ENCODE measurements at places on chromosomes 6 and 20. TPM values are rescaled to one million over a fixed set of nuclear protein-coding genes. Genes with fewer than 3 reads are reported as not detected.

The BTN1A1 gene
- total RNA-seq, result not detected

The HLA-DPA1 gene
- not detected for total RNA-seq

The ZNF451 gene
- 64.4 TPM for total RNA-seq

DNA sequence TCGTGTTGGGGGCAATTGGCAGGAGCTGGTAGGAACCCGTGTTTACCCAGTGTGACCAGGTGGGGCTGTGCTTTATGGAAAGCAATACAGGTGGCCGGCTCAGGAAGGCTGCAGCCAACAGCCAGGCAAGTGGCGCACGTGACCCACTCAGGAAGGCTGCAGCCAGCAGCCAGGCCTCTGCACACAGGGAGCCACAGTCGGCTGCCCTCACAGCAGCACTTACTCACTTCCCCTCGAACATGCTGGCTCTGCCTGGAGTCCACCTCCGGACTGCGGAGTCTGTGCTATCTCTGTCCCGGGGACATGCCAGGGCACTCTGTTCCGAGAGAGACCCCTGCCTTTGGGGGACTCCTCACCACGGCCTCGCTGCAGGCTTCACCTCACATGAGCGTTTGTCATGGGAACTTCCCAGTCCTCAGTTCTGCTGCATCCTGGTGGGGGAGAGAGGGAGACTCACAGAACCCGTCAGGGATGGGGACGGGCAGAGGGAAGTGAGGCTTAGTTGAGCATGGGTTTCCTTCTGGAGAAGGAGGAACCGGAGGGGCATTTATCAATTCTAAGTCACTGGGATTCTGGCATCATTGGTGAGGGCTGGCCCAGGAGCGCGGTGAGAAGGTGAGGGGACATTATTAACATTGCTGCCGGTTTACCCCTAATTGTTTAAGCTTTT, 76.8 kb downstream of the TTLL2 start:
- DNase-seq, result no peak

DNA sequence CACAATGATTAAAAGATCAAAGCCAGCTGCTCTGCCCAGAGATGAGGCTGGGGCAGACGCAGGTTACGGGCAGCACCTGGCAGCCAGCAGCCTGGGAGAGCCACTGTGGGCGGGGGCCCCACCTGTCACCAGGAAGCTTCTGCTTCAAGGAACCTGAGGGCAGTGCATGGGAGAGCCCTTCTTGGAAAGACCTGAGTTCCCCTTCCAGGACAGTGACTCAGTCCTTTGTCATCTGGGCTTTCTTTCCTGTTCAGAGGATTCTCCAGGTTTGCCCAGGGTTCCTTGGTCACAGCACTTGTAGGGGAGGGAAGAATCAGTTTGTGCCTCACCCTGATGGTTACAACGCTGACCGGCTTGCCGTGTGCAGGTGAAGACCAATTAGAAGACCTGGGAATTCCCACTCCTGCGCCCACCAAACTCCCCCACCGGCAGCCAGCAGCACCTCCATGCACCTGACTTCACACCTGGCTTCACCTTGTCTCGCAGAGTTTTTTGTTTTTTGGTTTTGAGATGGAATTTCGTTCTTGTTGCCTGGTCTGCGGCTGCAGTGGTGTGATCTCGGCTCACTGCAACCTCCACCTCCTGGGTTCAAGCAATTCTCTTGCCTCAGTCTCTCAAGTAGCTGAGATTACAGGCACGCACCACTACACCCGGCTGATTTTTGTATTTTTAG, 2.0 kb downstream of the ZBP1 start:
- DNase-seq, result no peak

DNA sequence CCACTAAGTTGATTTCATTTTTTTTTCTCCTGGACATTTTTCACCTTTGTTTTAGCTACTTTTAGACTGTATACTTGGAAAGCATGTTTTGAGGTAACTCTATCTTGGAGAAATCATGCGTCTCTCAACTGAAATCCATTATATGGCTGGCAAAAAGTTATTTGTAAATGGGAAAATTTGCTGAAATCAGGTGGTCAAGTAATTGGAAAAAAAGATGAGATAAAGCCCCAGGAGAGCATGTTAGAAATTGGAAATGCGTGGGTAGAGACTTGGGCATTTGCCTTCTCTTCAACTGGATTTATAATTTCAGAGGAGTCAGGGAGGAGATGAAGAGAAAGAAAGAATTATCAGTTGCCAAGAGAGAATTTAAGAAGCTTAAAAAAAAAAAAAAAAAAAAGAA, 217.1 kb upstream of the MAP3K7 start:
- no peak for DNase-seq

- DNase-seq, result no peak
Observed at GRCh38 chr6:43520097-43520496, 3.2 kb downstream of the POLR1C start.

DNA sequence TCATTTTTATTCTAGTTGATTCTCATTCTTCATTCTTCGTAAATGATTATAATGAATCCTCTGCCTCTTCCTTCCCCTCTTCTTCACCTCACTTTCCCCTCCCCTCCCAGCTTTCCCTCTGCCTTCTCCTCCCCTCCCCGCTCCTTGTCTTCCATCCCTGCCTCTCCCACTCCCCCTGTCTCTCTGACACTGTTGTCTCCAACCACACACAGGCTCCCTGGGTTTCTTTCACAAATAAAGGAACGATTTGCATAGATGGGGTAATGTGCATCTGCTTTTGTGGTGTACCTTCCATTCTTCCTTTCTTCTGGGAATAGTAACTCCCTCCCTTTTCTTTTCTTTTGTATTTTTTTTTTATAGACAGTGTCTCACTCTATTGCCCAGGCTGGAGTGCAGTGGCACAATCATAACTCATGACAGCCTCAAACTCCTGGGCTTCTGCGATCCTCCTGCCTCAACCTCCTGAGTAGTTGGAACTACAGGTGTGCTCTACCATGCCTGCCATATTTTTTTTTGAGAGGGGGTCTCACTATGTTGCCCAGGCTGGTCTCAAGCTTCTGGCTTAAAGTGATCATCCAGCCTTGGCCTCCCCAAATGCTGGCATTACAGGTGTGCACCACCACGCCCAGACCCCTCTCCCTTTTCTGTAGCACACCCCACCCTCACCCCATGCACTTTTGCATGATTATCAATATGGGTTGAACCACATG, 318.6 kb downstream of the PRKN start:
- DNase-seq, result no peak

- DNase-seq, result no peak
Observed at GRCh38 chr20:38579921-38580320, 1.1 kb upstream of the ADIG start.

DNA sequence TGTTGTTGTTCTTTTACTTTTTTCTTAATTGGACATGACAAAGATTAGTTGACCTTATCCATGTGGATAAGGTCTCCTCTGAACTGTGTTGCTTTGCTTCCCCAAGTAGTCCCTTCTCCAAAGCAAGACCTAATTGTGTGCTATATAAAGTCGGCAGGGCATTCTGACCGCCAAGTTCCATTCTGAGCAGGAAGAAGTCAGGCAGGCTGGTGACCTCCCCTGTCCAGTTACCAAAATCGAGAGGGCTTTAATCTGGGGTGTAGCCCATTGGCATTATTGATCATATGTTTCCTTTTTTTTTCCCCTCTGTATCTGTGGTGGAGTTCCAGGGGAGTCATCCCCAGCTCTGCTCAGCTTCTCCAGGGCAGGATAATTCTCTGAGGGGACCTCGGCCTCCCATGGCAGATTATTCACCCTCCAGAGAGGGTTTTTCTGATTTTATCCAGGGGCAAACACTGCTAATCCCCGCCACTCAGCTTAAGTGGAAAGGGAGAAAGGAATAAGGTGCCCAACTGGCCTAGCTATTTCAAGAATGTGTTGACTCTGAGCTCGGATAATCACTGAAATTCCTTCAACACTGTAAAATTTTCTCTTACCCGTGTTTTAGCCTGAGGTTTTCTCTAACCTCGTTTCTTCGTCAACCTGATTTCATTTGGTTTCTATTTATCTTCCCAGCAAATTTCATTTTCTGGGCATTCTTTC, 71.8 kb upstream of the L3MBTL3 start:
- DNase-seq, result no peak

Measured in endothelial cell of umbilical vein (primary cell).